ENCODE measurements at places on chromosomes 6 and 20.

GRCh38 chr6:94260765-94261164, 841.4 kb upstream of the EPHA7 start:
- DNase-seq, result no peak
- no peaks in the 10 kb centered on the region for H3K27me3 ChIP-seq
- H3K4me3 ChIP-seq, result no peak overlapping the region

GRCh38 chr20:13744352-13744751, 40.4 kb downstream of the ESF1 start:
- DNase-seq, result no peak
- H3K36me3 ChIP-seq, result peaks cover 13% of the 10 kb centered on the region
- H3K4me1 ChIP-seq, result no peaks in the 10 kb centered on the region
- no peak overlapping the region for H3K4me3 ChIP-seq

DNA sequence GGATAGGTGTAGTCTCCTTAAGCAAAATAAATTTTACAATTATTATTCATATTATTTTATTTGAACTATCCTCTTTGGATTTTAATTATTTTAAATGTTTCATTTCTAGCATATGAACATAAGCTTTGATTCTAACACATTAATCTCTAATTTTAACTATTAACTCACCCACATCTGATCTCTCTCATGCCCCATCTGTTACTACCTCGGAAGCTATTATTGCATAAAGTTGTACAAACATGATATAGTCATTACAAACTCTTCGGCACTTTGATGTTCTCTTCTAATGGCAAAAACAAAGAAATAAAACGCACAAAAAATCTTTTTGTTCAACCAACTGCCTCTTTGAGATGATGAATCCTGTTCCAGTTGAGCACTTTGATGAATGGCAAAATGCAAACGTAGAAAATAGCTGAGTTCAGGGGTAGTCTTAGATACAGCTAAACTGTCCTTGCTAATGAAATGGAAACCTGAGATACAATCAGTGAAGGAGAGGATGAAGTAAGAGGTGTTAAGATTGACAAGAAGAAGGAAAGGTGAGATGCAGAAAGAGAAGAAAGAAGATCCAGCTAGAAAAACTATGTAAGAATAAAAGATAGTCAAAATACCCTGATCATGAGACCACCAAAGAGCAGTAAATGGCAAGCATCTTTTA, 41.1 kb downstream of the EPM2A start:
- no peak overlapping the region for H3K27ac ChIP-seq
- no peak for DNase-seq
- no peak overlapping the region for H3K4me3 ChIP-seq
- no peaks in the 10 kb centered on the region for H3K4me1 ChIP-seq

DNA sequence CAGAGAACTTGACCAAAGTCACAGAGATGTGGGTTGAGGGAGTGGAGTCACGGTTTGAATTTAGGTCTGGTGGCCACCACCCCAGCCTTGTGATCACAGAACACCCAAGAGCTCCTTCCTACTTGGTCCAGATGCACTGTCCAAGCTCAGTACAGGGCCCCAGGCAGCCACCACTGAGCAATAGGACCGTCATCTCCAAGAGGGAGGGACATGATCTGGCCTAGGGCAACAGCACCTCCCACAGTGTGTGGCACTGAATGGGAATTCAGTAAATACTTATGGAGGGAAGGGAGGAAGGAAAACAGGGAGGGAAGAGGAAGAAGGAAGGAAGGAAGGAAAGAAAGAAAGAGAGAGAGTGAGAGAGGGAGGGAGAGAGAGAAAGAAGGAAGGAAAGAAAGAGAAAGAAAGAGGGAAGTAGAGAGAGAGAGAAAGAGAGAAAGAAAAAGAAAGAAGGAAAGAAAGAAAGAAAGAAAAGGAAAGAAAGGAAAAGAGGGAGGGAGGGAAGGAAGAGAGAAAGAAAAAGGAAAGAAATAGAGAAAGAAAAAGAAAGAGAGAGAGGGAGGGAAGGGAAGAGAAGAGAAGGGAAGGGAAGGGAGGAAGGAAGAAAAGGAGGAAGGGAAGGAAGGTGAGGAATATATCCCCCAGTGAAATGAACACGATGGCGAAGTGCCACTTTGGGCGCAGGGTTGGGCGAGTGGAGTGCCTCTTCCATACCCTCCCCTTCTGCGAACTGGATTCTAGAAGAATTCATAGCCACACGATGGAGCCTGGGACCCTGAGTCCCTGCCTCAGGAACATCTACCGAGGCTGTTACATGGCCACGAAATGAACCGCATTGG, 243.7 kb downstream of the TFAP2C start:
- H3K4me1 ChIP-seq, result no peaks in the 10 kb centered on the region
- no peak overlapping the region for H3K4me3 ChIP-seq
- DNase-seq, result no peak
- no peak overlapping the region for H3K27ac ChIP-seq
- no peaks in the 10 kb centered on the region for H3K27me3 ChIP-seq

DNA sequence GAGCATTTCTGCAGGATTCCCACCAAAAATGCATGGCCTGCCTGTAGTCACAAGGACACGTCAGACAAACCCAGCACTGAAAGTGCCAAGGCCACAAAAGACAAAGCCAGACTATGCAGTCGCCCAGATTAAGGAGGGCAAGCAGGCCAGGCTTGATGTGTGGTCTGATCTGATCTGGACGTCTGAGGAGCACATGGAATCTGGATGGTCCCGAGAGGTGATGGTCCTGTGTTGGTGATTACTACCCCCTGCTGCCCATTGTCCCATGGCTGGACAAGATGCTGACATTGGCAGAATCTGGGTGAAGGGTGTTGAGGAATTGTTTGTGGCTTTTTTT, 17.1 kb downstream of the NPEPL1 start:
- no peak for DNase-seq
- no peaks in the 10 kb centered on the region for H3K4me1 ChIP-seq
- H3K36me3 ChIP-seq, result peaks cover 8% of the 10 kb centered on the region
- H3K4me3 ChIP-seq, result no peak overlapping the region
- no peaks in the 10 kb centered on the region for H3K27me3 ChIP-seq
- no peak overlapping the region for H3K27ac ChIP-seq

DNA sequence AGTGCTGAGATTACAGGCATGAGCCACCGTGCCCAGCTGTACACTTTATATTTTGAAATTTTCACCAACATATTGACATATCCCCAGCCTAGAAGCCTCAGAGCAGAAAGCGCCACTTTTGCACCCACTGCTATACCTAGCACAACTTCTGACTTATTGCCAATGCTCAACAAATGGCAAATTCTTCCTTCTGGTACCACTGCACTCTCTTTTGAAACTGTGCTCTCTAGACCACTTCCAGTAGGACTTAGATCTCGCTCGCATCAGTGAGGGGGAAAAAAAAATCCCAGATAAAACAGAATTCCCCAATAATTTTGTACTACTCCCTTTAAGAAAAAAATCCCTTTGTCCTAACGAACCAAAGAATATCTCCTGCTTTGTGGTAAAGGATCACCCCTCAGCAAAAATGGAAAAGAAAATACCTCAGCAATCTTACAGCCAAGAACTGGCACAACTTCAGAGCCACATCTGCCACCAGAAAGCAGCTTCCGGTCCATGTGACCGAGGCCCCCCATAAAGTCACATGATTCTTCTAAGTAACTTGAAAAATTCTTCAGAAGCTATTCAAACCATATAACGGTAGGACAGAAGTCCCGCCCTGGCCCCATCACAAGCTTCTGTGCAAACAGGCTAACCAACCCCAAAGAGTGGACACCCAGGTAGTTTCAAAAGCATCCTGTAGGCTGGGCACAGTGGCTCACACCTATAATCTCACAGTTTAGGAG, 18.5 kb upstream of the IL17F start:
- H3K27ac ChIP-seq, result no peak overlapping the region
- H3K27me3 ChIP-seq, result no peaks in the 10 kb centered on the region
- DNase-seq, result no peak
- H3K4me1 ChIP-seq, result no peaks in the 10 kb centered on the region

DNA sequence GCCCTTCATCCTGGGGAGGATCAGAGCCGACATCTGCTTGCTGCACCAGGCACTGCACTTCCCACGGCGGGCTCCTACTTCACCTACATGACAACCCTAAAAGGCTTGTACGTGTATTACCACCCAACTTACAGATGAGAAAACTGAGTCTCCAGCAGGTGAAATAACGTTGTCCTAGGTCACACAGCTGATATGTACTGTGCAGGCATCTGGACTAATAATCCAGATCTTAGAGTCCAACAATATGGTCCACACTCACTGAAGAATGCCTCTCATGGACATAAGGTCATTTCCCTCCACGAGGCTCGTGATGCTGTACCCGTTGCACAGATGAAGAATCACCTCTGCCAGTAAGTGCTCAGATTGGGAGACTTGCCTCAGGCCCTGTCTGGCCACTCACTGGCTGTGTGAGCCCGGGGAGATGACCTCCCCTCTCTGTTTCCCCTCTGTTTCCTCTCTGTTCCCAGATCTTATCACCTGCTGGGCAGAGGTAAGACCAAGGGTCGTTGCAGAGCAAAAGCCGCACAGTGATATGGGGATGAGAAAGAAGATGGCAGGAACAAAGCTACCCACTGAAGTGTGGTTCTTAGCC, 32.1 kb downstream of the TGM2 start:
- no peak for DNase-seq
- H3K4me3 ChIP-seq, result no peak overlapping the region
- peaks cover 11% of the 10 kb centered on the region for H3K27me3 ChIP-seq
- peaks cover 5% of the 10 kb centered on the region for H3K4me1 ChIP-seq

GRCh38 chr6:65182681-65183080, 524.3 kb downstream of the EYS start:
- H3K36me3 ChIP-seq, result no peaks in the 10 kb centered on the region
- no peaks in the 10 kb centered on the region for H3K4me1 ChIP-seq
- no peak overlapping the region for H3K4me3 ChIP-seq
- H3K27me3 ChIP-seq, result no peaks in the 10 kb centered on the region
- H3K27ac ChIP-seq, result no peak overlapping the region

DNA sequence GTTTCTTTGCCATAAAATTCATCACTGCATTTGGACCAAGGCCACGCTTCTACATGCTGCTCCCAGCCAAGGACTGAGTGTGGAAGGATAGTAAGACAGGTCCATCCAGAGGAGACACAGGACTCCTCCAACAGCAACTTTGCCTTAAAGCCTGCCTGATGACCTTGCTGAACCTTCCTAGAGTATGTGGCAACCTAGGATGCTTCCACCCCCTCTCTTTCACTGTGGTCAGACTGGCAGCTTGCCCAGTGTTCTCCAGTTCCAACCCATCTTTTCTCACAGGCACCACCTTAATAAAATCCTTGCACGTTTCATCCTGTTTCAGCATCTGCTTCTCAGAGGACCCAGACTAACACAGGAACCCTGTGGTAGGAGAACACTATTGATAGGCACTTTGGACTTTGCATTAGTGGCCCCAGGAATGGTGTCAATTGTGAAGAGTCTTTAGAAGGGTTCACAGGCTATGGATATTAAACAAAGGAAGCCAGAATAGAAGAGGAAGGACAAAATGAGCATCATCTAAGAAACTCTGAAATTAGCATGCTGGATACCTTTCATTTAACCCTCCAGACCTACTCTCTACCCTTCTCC, 2.4 kb upstream of the PKHD1 start:
- no peaks in the 10 kb centered on the region for H3K36me3 ChIP-seq
- no peak for DNase-seq
- H3K27ac ChIP-seq, result no peak overlapping the region
- H3K4me3 ChIP-seq, result no peak overlapping the region
- no peaks in the 10 kb centered on the region for H3K4me1 ChIP-seq
- no peaks in the 10 kb centered on the region for H3K27me3 ChIP-seq

DNA sequence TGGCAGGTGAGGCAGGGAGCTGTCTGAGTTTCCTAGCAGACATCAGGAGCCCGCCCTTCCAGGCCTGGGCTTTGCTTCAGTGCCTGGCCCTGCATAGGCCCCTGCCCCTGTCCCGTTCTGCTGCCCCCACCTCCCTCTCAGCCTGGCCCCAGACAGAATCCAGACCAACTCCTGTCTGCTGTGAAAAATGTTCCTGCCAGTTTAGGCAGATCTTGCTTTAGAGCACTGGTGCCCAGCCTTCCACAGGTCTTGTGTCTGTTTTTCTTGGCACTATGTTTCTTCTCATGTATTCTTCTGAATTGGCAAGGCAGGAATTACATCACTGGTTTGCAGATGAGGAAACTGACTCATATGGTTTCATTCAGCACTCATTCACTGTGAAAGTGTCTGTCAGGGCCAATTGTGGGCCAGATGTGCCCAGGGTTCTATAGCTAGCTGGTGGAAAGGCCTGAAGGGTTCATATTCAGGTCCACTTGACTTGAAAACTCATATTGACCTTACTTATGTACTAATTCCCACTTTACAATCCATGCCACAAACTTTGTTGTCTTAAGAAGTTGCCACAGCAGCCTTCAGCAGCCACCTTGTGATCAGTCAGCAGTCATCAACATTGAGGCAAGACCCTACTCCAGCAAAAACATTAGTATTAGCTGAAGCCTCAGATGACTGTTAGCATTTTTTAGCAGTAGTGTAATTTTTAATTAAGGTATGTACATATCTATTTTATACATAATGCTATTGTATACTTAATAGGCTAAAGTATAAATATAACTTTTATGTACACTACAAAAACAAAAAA, 40.5 kb downstream of the HLA-F start:
- no peaks in the 10 kb centered on the region for H3K36me3 ChIP-seq
- no peak overlapping the region for H3K4me3 ChIP-seq
- no peaks in the 10 kb centered on the region for H3K4me1 ChIP-seq
- H3K27me3 ChIP-seq, result no peaks in the 10 kb centered on the region
- no peak overlapping the region for H3K27ac ChIP-seq

DNA sequence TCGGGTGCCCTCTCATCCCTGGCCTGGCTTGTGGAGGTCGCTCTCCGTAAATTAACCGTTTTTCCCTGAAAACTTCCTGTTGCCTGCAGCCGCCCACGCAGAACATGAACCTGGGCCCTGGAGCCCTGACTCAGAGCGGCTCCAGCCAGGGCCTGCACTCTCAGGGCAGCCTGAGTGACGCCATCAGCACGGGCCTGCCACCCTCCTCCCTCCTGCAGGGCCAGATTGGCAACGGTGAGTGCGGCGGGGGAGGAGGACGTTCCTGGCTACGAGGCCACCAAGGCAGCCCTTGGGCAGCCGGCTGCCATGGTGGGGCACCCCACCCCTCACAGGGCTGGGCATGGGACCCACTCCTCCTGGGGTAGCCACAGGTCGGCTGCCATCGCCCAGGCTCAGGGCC, 17.8 kb downstream of the SS18L1 start:
- H3K36me3 ChIP-seq, result peaks cover 25% of the 10 kb centered on the region
- no peaks in the 10 kb centered on the region for H3K27me3 ChIP-seq
- H3K4me3 ChIP-seq, result no peak overlapping the region
- H3K4me1 ChIP-seq, result no peaks in the 10 kb centered on the region
- no peak for DNase-seq

DNA sequence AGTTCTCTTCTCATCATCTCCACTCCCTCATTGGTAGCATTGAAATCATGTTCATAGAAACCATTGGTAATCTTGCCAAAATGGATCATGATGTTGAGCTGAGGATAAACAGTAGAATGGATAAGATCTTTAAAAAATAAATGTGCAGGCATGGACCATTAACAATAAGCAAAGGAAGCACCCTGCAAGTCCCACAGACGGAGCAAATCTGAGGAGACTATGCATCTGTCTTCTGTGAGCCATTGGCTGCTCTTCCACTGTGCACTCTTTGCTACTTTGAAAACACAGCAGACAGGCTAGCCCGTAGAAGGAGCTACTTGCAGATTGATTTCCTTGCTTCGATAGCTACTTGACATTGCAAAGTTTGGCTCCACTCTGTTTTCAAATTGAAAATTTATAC, 535.0 kb downstream of the PKHD1 start:
- H3K36me3 ChIP-seq, result no peaks in the 10 kb centered on the region
- no peaks in the 10 kb centered on the region for H3K4me1 ChIP-seq
- H3K27me3 ChIP-seq, result no peaks in the 10 kb centered on the region
- no peak for DNase-seq

GRCh38 chr20:8875586-8875985, 193.3 kb upstream of the PLCB4 start:
- H3K4me3 ChIP-seq, result no peak overlapping the region
- no peaks in the 10 kb centered on the region for H3K4me1 ChIP-seq
- H3K27me3 ChIP-seq, result no peaks in the 10 kb centered on the region
- no peak overlapping the region for H3K27ac ChIP-seq
- H3K36me3 ChIP-seq, result no peaks in the 10 kb centered on the region

All from T-cell (primary cell).